ENCODE measurements at places on chromosomes 4 and X.

- DNase-seq: peak; percentile 65
Measured at GRCh38 chr4:17494258-17495190, 17.4 kb downstream of the QDPR start.

DNA sequence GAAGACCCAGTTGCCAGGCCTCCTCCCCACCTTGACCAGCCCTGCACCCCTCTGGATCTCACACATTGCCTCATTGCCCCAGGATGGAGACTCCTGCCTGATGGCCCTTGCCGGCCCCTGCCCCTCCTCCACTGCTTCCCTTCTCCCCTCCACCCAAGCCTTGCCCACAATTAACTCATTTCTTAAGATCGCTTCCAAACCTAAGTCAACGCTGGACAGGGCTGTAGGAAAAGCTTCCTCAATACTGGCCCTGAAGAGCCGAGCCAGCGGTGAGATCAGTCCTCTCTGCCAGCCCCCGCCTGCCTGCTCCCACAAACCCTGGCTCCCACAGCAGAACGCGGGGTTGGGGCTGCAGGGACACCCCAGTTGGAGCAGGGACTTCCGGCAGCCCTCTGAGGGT is 7.5 kb upstream of the HAUS7 start:
- no peak for DNase-seq

- peak; percentile 11 for DNase-seq
Measured at GRCh38 chrX:103248553-103248952, 6.4 kb downstream of the TCEAL8 start.

- peak; percentile 1 for DNase-seq
Measured at GRCh38 chr4:8913858-8914460, 42.3 kb upstream of the HMX1 start.

DNA sequence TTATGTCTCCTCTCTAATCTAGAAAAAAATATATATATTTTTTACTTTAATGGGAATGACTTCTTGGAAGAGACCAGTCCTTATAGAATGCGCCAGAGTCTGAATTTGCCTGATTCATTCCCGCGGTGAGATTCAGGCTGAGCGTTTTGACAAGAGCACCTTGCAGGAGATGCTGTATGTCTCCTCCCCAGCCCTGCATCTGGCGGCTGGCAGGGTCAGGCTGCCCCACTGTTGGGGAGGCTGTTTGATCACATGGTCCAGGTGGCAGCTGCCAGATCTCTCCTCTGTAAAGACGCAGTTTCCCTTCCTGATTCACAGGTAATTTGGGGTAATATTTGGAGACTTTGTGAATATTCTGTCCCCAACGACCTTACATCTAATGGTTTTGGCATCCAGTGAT is 9.7 kb downstream of the PDZD4 start:
- DNase-seq: no peak
